ENCODE measurements at places on chromosomes 11 and 22. TPM values are rescaled to one million over a fixed set of nuclear protein-coding genes. Genes with fewer than 3 reads are reported as not detected.
A peak's percentile ranks its signal among the peaks of the same experiment; 100 is the strongest.

DNA sequence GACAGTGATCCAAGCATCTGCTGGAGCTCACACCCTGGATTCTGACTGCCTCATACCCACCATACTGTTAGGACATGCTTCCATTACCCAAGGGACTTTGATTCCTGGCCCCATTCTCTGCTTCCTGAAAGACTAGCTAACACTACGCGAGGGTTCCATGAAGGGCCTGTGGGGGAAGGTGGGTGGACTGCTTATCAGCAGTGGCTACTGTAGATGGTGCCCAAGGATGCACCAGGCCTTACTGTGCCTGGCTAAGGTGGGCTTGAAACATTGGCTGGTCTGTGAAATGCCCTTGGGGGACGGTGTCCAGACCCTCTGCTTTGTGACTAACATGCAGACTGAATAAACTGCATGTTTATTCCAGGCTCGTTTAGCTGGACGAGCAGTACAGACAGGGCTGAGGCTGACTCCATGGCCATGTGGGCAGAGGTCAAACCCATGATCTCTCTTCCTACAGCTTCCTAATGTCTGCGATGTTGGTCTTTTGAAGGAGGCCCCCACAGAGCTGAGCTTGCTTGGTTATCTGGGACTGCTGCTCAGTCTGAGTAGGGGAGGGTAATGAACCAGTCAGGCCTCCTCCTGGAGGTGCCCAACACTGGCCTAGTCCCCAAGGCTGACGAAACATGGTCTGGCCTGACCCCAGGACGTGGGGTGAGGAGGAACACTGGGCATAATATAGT is 48.3 kb upstream of the PHOX2A start:
- no peak for DNase-seq
- no peaks in the 10 kb centered on the region for H3K4me1 ChIP-seq
- no peaks in the 10 kb centered on the region for H3K36me3 ChIP-seq

GRCh38 chr22:31179345-31179744 is 19.4 kb downstream of the RNF185 start:
- DNase-seq: no peak
- no peaks in the 10 kb centered on the region for H3K4me1 ChIP-seq
- no peak overlapping the region for H3K27ac ChIP-seq
- no peaks in the 10 kb centered on the region for H3K27me3 ChIP-seq
- H3K4me3 ChIP-seq: no peak overlapping the region

- no peak for DNase-seq
- no peak overlapping the region for H3K4me3 ChIP-seq
- H3K36me3 ChIP-seq: no peaks in the 10 kb centered on the region
- H3K27ac ChIP-seq: no peak overlapping the region
Measured at GRCh38 chr11:17988465-17988864, 24.4 kb downstream of the SERGEF start.

- DNase-seq: no peak
- H3K4me3 ChIP-seq: no peak overlapping the region
- H3K4me1 ChIP-seq: no peaks in the 10 kb centered on the region
- H3K27me3 ChIP-seq: no peaks in the 10 kb centered on the region
- no peaks in the 10 kb centered on the region for H3K36me3 ChIP-seq
- H3K27ac ChIP-seq: no peak overlapping the region
Measured at GRCh38 chr11:123298488-123299447, 103.7 kb upstream of the CLMP start.

DNA sequence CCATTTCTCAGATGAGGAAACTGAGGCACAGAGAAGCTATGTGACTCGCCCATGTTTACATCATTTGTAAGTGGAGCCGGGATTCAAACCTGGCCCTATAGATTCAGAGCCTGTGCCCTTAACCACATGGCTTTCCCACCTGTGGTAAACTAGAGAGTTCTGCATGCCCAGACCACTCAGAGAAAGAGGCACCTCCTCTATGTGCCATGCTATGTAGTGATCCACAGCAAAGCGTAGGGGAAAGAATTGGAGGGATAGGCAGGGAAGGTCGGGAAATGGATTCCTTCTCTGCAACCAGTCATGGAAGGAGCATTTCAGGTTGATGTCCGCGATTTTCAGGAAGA is 15.4 kb upstream of the POU2AF2 start:
- H3K27ac ChIP-seq: no peak overlapping the region
- H3K4me1 ChIP-seq: no peaks in the 10 kb centered on the region
- no peak for DNase-seq
- H3K36me3 ChIP-seq: no peaks in the 10 kb centered on the region
- H3K4me3 ChIP-seq: peak overlapping the region; percentile 49
- H3K27me3 ChIP-seq: no peaks in the 10 kb centered on the region

DNA sequence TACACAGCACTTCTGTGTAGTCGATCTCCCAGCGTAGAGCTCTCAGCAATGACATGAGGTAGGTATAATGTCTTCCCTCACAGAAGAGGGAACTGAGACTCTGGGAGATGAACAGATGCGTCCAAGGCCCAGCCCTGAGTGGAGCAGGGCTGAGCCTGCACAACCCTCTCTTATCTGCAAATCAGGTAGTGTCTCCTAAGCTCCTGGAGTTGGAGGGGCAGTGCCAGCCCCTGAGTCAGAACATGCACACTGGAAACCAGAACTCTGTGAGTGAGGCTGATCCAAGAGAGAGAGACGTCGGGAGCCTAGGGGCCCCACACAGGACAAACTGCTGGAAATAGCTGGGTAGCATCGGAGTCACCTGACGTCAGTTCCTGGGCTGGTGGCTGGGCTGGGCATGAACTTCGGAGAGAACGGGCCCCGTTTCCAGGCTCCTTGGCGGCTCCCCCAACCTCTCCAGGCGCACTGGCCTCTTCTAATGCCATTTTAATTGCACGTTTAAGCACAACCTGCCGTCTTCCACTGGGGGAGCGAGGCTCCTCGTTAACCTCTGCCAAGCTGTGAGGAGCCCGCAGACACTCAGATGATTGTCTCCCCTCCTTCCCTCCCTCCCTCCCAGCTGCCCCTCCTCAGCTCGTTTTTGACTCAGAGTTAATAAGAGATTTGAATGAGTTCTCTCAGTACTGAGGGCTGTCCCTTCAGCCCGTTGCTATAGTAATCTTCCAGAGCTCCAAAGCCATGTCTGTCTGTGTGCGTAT is 191.2 kb upstream of the TBCEL start:
- no peaks in the 10 kb centered on the region for H3K36me3 ChIP-seq
- DNase-seq: no peak
- no peak overlapping the region for H3K4me3 ChIP-seq

GRCh38 chr11:49505231-49505630 is 296.8 kb upstream of the FOLH1 start:
- H3K27me3 ChIP-seq: no peaks in the 10 kb centered on the region
- H3K4me1 ChIP-seq: no peaks in the 10 kb centered on the region
- no peak for DNase-seq
- H3K27ac ChIP-seq: no peak overlapping the region

GRCh38 chr11:123653827-123654565 is 428 bp downstream of the SCN3B start:
- no peaks in the 10 kb centered on the region for H3K36me3 ChIP-seq
- DNase-seq: no peak
- H3K4me1 ChIP-seq: no peaks in the 10 kb centered on the region
- peak overlapping the region; percentile 4 for H3K27ac ChIP-seq
- H3K27me3 ChIP-seq: no peaks in the 10 kb centered on the region
- H3K4me3 ChIP-seq: peak overlapping the region; percentile 34

DNA sequence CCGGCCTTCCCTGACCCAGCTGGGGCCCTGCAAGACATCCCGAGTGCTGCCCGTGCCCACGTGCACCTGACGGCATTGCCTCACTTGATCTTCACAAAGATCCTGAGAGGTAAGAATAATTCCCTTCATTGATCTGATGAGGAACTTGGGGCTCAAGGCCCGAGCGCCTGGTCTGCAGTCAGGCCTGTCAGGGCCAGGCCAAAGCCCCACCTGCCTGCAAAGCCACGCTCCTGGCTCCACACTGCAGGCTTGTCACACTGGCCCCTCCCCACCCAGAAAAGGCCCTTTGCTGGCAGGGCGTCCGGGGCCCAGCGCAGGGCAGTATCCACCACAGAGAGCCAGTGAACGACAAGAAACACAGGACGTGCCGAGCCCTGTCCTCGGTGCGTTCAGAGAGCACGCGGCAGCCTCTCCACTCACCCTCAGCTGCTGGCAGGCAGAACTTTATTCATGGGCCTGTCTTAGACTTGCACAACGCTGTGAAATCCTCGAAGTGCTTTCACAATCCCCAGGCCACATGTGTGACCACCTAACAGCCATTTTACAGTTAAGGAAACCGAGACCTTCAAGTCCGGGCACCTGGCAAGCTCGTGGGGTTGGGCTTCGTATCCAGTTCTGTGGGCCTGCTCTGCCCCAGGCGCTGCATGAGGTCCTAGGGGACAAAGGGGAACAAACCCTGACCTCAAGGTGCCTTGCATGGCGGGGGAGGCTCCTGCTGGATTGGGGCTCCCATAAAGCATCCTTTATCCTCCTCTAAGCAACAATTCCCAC is 14.8 kb downstream of the KIAA0930 start:
- no peaks in the 10 kb centered on the region for H3K4me1 ChIP-seq
- H3K36me3 ChIP-seq: no peaks in the 10 kb centered on the region
- H3K27ac ChIP-seq: no peak overlapping the region
- no peak overlapping the region for H3K4me3 ChIP-seq

GRCh38 chr11:67160045-67160444 is 41.0 kb downstream of the KDM2A start:
- DNase-seq: no peak
- H3K4me3 ChIP-seq: no peak overlapping the region
- H3K27me3 ChIP-seq: no peaks in the 10 kb centered on the region
- no peaks in the 10 kb centered on the region for H3K36me3 ChIP-seq

Gene COA4
- total RNA-seq: 110 TPM

Gene OR51B6
- not detected for total RNA-seq

Gene FIBIN
- total RNA-seq: 6.8 TPM

Gene C1QTNF5
- total RNA-seq: 40.2 TPM

Gene MMP12
- not detected for total RNA-seq

Gene FOLR1
- total RNA-seq: 1.8 TPM

Gene MMP11
- total RNA-seq: not detected

Gene MRPL16
- 40.1 TPM for total RNA-seq

Gene OR8H2
- not detected for total RNA-seq

Gene SPDYC
- total RNA-seq: not detected

Gene TNNT3
- 29.3 TPM for total RNA-seq

Gene E2F8
- 2.4 TPM for total RNA-seq

Gene C11orf87
- total RNA-seq: 0.09 TPM
